ENCODE measurements at places on chromosomes 11 and 22.

GRCh38 chr11:32529994-32530588 lies 53.5 kb upstream of the EIF3M start:
- DNase-seq: no peak

DNA sequence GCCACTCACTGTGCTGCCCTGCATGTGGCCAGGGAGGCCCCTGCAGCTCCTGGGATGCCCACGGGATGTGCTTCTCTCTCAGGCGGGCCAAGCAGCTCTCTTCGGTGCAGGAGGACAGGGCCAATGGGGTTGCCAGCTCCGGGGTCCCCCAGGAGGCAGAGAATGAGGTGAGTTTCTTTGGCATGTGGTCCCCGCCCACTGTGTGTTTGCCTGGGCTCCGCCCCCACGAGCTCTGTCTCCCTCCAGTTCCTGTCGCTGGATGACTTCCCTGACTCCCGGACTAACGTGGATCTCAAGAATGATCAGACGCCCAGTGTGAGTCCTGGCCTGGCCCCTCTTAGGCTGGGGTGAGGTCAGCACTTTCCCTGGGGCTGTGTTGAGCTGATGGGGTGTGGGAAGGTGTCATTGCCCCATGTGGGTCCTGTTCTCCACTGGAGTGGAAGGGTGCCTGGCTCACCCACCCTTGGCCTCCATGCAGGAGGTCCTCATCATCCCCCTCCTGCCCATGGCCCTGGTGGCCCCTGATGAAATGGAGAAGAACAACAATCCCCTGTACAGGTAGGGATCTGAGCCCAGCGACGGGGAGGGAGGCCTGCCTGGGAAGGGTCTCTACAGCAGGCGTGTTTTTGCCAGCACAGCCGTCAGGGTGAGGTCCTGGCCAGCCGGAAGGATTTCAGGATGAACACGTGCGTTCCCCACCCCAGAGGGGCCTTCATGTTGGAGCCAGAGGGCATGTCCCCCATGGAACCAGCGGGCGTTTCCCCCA lies 7.7 kb downstream of the SCO2 start:
- no peak for DNase-seq

- peak; percentile 43 for DNase-seq
Measured at GRCh38 chr11:10809373-10810160, 841 bp upstream of the EIF4G2 start.

DNA sequence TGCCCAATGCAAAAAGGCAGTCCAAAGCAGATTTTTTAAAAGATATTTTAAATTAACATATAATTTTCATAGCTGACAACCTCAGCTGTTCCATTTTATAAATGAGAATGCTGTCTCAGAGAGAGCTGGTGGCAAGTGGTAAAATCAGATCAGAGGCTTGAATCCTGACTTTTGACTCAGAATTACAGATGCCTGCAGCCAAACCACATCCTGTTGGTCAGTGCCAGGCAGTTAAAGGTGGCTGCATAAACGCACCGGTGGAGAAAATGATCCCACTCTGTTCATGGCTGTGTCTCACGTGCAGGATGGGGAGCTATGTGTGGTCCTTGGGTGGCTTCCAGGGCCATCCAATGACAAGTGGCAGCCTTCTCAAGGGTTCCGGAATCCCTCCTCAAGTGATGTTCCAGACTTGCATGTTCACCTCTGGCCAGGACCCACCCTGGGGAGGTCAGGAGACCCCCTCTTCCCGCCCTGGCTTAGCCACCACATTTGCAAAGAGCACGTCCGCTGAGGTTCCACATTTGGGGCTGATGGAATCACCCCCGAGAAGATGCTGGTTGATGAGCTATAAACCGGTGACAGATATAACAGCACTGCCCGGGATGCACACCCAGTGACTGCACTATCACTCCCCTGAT lies 155.5 kb downstream of the SHANK2 start:
- no peak for DNase-seq

GRCh38 chr11:10375280-10375971 lies 70.6 kb downstream of the ADM start:
- DNase-seq: no peak

DNA sequence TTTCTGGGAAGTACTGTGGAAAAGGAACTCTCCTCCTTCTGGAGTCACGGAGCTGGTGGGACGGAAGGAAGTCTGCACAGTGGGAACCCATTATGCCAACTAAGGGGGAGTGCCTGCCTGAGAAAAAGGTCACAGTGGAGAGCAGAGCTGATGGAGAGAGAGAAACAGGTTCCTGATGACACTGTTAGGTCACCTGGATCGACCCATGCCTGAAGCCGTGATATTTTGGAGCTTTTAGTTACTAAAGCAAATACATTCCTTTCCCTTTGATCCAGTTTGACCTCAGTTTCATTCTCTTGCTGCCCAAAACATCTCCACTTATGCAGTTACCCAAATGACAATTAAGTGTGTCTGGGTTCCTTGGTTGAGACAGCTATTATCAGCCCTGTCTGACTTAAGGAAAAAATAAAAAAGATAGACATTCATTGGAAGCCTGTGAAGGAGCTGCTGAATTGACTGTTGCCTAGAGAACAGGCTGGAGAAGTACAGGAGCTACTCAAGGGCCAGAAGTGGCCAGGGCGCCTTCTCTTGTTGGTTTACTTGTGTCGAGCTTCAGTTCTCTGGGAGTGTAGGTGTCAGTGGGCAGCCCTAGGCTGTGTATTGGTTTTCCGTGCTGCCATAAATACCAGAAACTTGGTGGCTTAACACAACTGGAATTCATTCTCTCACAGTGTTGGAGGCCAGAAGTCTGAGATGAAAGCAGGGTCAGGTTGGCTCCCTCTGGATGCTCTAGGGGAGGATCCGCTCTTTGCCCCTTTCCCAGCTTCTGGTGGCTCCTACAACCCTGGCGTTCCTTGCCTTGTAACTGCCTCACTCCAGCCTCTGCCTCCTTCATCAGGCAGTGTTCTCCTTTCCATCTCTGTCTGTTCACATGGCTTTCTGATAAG lies 13.6 kb downstream of the MRGPRD start:
- DNase-seq: no peak

GRCh38 chr22:20186183-20186870 lies 35.5 kb upstream of the CCDC188 start:
- DNase-seq: no peak

- no peak for DNase-seq
Measured at GRCh38 chr22:25621986-25622385, 57.5 kb downstream of the GRK3 start.

DNA sequence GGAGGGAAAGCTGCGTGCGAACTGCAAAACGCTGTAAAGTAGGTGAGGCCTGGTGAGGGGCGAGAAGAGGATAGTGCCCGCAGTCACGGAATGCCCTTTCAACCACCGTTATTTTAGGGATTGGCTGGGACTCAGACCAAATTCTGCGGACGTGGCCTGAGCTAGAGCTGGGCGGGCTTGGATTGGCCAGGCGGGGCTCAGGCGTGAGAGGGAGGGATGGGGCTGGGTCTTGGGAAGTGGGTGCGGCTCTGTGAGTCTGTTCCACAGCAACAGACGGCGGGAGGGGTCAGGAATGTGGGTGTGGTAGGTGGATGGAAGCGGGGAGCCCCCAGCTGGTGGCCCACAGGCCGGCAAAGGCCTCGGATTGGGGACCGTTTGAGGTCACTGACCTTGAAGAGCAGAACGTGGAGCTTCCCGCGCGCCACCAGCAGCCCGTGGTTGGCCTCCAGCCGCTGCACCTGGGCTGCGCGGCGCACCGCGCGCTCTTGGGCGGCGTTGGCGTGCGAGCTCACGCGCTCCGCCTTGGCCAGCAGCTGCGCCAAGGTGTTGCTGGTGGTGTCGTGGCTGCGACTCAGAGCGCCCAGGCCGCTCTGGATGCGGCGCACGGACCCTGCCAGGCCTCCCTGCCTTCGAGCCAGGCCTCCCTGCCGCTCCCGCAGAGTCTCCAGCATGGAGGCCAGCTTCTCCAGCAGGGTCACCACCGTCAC lies 444 bp downstream of the CAVIN3 start:
- DNase-seq: peak; percentile 5

DNA sequence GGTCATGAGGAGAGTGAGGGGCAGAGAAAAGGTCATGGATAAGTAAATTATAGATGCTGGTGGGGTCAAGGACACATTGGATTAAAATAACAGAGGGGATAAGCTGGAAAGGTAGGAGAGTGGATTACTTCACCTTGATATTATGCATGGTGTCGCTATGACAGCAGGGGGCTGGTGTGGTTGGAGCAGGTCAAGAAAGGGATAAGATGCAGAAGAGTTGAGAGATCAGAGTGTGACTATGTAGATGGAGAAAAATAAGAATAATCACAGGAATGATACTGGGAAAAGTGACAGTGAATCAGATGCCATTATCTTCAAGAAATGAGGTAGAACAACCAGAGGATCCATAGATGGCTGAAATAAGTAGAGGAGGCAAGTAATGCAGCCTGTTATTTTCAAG lies 29.4 kb upstream of the AMOTL1 start:
- no peak for DNase-seq

DNA sequence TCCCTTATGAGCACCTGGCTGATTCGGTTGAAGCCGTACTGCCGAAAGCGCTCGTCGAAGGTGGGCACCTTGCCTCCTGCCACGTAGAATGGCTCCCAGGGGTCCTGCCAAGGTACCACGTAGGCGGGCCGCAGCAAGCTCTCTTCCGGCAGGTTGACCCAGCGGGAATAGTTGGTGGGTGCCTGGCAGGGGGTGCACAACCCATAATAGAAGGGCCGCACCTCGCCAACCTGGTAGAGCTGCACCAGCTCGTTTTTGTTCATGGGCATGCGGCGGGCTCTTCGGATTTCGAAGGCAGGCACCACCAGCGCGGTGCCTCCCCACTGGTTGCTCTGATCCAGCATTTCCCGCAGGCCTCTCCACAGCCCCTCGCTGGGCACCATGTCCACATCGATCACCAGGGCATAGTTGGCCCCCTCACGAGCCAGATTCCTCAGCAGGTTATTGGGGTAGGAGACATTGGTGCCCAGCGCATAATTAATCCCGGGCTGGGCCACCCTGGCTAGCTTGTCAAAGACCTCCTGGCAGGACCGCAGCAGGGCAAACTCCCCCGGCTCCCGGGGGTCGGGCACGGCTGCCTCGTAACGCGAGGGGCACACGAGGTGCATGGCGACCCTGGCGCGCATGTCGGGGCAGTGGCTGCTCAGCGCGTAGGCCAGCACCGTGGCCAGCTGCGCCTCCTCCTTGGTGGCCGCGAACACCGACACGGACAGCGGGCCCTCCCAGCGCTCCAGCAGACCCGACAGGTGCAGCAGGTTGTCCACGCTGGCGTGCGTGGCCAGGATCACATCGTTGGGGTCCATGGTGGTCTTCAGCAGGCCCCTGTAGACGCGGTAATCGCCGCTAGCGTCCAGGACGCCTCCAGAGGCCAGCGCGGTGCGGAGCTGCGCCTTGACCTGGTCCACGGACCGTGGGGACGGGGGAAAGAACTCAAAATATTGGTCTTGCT lies 679 bp downstream of the B4GAT1 start:
- DNase-seq: no peak

- no peak for DNase-seq
Measured at GRCh38 chr11:128372977-128373376, 214.4 kb downstream of the ETS1 start.
